ENCODE measurements at places on chromosomes 2 and 18.

DNA sequence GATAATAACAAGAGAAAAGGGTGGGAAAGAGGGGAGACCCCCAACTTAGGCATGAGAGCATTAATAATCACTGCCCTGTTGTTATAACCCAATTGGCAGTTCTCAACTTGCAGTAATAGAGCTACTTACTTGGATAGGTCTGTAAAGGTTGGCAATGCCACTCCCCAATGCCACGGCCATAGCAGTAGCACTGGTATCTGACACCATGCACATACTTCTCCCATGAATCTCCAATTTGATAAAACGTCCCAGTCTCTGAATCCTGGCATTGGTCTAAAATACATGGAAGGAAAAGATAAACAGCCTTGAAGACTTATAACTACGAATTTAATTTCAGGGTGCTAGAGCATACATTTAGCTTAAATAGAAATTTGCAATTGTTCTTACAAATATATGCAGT is 16.8 kb downstream of the FN1 start:
- DNase-seq = no peak

GRCh38 chr18:22559414-22560274 is 141.9 kb upstream of the CTAGE1 start:
- DNase-seq = no peak

- no peak for DNase-seq
These were observed 174.2 kb upstream of the GLI2 start for GRCh38 chr2:120561379-120562035.

GRCh38 chr18:7878265-7879211 is 311.4 kb downstream of the PTPRM start:
- DNase-seq = no peak

- DNase-seq = no peak
These were observed 108.3 kb downstream of the SPP2 start for GRCh38 chr2:234158812-234159211.

GRCh38 chr2:24438106-24438505 is 52.9 kb upstream of the NCOA1 start:
- no peak for DNase-seq

DNA sequence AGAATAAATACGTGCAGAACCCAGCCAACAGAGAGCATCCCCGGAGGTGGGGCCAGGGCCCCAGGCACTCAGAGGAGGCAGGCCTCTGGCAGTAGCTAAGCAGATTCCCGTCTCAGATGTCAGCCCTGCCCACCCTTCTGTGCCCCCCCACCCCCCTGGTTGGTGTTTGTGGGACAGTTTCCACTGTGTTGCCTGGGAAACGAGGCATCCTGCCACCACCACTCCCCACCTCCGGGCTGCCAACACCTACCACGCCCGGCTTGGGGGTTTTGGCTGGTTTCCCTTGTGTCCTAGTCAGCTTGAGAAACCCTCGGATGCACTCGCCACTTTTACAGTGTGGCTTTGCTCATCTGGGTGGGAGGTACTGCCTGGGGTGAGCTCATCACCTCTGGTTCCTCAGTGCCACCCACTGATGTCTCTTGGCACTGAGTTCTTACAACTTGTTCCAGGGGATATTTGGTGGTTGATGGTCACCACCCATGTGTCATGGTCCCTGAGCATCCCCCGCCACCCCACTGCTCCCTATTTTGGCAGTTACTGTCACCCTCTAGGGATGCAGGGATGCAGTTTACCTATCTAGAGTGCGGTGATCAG is 72.4 kb upstream of the YWHAQ start:
- peak; percentile 89 for DNase-seq

GRCh38 chr2:45264227-45265225 is 255.3 kb upstream of the SIX2 start:
- DNase-seq = no peak

DNA sequence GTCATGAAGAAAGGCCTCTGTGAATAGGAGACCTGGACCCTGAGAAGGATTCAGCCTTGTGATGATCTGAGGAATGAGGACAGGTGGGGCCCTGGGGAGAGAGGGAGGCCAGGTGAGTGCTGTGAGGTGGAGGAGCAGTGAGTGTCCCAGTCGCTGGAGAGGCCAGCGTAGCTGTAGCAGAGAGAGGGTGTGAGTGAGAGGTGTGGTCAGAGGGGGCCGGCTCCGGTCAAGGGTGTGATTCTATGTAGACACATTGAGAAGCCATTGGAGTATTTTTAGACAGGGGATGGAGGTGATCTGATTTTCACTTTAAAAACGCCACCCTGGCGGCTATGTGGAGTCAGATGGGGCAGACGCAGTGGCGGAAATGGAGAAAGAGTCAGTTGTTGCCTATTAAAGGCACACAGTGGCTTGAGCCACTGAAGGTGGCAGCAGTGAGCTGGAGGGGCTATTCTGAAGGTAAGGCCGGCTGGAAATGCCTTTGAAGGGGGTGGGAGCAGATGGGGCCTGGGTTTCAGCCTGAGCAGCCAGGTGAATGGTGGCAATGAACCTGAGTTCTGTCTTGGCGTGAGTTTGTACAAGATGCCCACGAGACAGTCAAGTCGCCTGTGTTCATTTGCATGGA is 55.6 kb downstream of the GREB1 start:
- no peak for DNase-seq

DNA sequence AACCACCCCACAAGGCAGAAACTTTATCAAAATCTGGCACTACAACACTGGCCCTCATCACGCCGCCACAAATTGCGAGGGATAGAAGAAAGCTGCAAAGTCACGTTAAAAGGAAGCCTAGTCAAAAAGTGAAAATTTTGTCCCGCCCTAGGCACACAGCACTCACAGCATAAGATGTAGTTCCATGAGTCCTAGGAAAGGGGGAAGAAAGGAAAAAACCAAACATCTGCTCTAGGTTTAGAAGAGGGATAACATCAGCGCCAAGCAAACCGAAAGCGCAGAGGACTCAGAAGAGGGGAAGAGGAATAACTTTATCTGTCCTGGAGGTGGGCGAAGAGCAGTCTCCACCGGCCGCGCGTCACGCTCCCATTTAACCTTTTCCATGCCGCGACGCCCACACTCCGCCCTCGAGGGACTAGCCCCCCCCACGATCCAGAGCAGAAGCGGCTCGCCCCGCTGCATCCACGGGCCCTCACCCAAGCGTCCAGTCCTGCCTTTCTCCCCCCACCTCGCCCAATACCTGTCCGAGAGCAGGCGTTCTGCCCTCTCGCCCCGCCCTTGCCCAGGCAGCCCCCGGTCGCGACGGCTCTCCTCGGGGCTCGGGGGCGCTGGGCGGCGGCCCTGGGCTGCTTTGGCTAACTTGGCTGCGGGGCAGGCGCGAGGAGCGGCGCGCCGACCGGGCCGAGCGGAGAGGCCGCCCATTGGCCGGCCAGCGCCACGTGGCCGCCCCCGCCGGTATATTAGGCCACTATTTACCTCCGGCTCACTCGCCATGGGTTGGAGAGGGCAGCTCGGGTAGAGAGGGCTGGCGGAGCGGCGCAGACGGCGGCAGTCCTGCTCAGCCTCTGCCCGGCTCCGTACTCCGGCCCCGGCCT is at the start of gene HOXD1:
Gene HOXD1 (plus strand): TSS at position 770 of the 875 bp plus-strand sequence. CDS start 134 bp downstream, outside the sequence.
- peak; percentile 85 for DNase-seq

GRCh38 chr2:100707016-100707947 is 112.7 kb upstream of the NPAS2 start:
- no peak for DNase-seq

GRCh38 chr2:140353541-140353940 is 1573.4 kb upstream of the NXPH2 start:
- no peak for DNase-seq

- DNase-seq = no peak
These were observed 56.5 kb downstream of the TCF7L1 start for GRCh38 chr2:85189606-85190270.

- DNase-seq = no peak
These were observed 89.0 kb upstream of the GALNT5 start for GRCh38 chr2:157168501-157168900.

GRCh38 chr2:142315346-142315745 is 184.5 kb upstream of the LRP1B start:
- DNase-seq = no peak

DNA sequence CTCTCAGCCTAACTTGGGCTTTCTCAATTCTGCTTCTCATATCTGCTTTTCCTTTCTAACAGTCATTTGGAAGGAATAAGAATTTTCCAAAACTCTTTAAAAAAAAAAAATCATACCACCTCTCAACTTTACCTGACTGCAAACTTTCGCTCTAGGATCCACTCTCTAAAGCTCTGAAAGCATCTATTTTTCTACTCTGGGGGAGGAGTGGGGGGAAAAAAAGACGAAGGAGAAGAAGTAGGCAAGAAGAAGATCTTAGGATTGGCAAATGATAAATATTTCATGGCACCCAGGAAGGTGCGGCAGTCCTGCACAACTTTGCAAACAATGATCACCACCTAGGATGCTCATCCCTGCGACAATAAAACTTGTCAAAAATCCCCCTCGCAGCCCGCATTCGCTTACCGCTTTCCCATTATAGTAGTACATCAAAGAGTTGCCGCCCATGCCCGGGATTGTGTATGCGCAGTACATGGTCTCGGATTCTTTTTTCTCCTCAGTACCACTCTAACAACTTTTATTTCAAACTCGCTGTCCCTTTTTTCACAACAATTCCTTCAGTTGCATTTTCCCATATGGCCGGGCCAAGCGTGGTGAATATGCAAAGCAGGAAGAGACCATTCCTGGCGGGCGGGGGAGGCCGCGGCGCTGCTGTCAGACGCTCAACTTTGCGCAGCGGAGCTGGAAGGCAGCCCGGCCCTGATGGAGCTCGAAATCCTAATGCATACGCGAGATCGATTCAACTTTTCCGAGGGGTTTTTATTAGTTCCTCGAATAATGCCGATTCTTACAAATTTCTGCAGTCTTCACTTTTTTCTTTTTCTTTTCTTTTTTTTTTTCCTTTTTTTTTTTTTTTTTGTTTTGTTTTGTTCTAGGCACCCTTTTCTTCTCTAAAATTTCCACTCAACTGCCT is 266.5 kb downstream of the TCF4 start:
- DNase-seq = no peak

- DNase-seq = peak; percentile 72
These were observed 209.2 kb downstream of the ZNF407 start for GRCh38 chr18:74806700-74807416.

- DNase-seq = no peak
These were observed 8.0 kb upstream of the CYB5A start for GRCh38 chr18:74299746-74300145.

GRCh38 chr18:51123936-51124486 is 73.5 kb downstream of the MEX3C start:
- DNase-seq = no peak

DNA sequence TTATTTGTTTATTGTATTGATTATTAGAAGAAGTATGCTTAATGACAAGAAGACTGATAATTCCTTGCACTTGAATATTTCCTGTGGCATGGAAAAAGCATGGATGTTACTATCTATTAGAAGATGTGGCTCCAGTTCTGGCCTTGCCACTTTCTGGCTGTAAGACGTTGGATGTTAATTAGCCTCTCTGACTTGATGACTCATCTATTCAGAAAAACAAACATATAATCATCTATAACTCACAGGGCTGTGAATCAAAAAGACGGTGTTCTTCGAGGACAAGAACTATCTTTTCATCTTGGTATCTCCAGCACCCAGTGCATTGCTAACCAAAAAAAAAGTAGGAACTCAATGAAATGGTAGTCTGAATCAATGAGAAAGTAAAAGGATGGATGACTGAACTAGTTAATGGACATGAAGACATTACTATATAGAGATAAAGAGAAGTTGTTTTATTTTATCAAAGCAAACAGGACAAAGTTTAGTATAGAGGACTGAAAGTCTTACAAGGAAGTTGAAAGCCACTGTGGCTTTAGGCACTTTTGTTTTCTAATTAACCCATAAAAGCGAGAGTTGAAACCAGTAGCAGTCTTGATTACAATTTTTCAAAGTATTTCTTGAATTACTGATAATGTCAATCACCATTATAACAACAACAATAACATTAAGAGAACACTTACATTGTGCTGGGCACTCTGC is 145.3 kb downstream of the RND3 start:
- no peak for DNase-seq

GRCh38 chr18:35949903-35950627 is 22.4 kb upstream of the RMP24 start:
- peak; percentile 79 for DNase-seq

GRCh38 chr2:164512871-164513270 is 108.4 kb downstream of the GRB14 start:
- no peak for DNase-seq

DNA sequence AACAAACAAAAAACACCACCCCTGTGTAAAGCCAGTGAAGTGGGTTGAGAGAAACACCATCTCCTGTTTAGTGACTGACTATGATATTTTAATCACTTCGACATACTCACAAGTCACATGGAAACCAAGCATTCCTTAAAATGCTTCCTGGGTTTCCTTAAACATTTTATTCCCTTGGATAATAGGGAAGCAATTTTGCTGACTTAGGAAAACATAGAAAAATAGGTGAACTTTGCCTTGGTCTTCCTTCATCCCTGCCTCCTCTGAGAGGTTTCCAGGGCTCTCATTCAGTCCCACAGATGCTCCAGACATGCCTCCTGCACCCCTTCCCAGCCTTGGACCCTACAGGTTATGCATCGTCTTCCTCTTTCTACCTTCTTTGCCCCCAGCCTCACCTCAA is 122.6 kb upstream of the SERPINE2 start:
- DNase-seq = no peak

GRCh38 chr2:204110338-204110741 is 173.8 kb downstream of the ICOS start:
- no peak for DNase-seq

GRCh38 chr2:146964494-146964893 is 880.3 kb upstream of the ACVR2A start:
- DNase-seq = no peak

- DNase-seq = no peak
These were observed 418.7 kb downstream of the MEIS1 start for GRCh38 chr2:66853585-66853984.

DNA sequence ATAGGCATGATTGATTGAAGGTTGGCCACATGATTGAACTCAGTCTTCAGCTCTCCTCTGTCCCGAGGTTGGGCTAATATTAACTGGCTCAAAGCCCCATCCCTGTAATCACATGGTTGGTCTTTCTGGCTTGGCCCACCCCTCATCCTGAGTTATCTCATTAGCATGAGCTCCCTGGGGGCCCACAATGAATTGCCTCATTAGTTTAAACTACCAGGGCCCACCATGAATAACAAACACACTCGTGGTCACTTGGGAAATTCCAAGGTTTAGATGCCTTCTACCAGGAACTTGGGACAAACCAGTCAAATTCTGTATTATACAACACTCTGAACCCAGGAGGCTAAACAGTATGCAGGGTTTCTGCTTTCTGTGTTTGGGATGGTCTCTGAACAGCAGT is 121.7 kb upstream of the B3GNT2 start:
- no peak for DNase-seq

DNA sequence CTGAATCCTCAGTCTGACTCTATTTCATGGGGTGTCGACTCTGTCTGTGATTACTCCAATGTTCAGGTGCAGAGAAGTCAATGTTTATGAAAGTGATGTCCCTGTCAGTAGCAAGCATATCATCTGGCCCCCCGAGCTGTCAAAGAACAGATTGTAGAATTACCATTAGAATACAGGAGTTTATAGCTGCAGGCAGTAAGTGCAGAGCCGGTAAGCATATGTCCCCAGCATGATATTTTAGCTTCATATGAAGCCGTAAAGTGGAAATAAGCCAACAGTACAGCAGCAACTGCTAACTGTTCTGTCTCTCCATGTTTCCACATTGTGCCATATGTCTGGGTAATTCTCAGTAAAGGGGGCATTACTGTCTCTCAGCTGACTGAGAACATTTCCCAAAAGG is 541.8 kb downstream of the SOX11 start:
- DNase-seq = no peak
